Smooth muscle cell of the brain vasculature (primary cell): ENCODE measurements at places on chromosomes 12 and 14.

DNA sequence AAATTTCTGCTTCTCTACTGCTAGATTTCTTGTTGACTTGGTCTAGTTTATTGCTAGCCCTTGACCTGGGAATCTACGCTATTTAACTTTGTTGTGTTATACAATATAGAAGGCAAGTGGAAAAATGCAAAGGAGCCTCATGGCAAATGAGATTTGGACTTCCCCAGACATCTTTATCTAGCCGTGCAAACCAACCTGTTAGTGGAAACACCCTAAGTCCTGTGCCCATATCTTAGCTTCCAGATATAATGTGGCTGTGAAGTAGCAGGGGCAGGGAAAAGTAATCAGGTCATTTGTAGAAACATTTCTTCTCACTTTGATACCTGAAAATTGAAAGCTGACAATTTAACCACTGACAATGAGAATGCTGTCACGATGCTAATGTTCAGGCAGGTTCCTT lies 90.7 kb upstream of the ATP2B1 start:
- no peak for DNase-seq

- DNase-seq, result no peak
Observed at GRCh38 chr12:11730299-11731041, 81.0 kb downstream of the ETV6 start.

GRCh38 chr12:104656921-104657320 lies 200.2 kb downstream of the CHST11 start:
- DNase-seq, result no peak

DNA sequence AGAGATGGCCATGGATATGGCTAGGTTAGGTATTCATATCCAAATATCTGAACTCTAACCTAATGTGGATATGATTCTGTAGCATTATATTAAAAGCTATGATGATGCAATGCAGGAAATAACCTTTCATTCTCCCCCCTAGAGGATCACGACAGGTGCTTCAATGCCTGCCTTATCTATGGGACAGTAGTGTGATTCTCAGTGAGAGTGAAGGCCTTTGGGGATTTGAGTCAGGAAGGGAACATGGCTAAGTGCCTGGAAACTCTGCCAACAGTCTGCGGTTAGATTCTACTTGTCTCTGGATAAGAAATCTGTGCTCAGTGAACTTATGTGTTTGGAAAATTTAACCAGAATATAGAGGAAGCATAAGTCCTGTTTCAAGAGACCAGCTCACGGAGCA lies 81.8 kb downstream of the SLC38A1 start:
- DNase-seq, result no peak

- DNase-seq, result no peak
Observed at GRCh38 chr12:15808652-15809051, 19.5 kb upstream of the EPS8 start.

GRCh38 chr12:50246197-50246865 lies 37.0 kb downstream of the LIMA1 start:
- DNase-seq, result no peak

GRCh38 chr12:120215766-120216735 lies 15.1 kb upstream of the RPLP0 start:
- DNase-seq, result no peak

- no peak for DNase-seq
Observed at GRCh38 chr12:64610079-64610659, at the start of gene RASSF3. Gene RASSF3 (plus strand): TSS chr12:64610495. CDS start chr12:64610633, 138 bp downstream.

DNA sequence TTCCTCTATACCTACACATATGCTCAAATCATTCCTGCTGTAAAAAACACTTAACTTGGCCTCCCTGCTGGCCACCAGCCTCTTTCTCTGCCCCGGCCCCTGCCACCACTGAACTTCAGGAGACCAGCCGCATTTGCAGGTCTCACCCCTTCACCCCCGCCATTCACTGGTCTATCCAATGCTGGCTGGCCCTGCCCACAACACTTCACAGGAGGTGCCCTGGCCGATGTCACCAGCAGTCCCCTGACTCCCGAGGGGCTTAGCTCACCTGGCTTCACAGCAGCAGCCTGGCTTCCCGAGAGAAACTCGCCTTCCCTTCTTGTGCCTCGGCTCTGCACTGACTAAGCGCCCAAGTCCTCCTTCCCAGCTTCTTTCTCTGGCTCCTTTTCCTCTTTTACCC lies 7.5 kb downstream of the AK7 start:
- no peak for DNase-seq

DNA sequence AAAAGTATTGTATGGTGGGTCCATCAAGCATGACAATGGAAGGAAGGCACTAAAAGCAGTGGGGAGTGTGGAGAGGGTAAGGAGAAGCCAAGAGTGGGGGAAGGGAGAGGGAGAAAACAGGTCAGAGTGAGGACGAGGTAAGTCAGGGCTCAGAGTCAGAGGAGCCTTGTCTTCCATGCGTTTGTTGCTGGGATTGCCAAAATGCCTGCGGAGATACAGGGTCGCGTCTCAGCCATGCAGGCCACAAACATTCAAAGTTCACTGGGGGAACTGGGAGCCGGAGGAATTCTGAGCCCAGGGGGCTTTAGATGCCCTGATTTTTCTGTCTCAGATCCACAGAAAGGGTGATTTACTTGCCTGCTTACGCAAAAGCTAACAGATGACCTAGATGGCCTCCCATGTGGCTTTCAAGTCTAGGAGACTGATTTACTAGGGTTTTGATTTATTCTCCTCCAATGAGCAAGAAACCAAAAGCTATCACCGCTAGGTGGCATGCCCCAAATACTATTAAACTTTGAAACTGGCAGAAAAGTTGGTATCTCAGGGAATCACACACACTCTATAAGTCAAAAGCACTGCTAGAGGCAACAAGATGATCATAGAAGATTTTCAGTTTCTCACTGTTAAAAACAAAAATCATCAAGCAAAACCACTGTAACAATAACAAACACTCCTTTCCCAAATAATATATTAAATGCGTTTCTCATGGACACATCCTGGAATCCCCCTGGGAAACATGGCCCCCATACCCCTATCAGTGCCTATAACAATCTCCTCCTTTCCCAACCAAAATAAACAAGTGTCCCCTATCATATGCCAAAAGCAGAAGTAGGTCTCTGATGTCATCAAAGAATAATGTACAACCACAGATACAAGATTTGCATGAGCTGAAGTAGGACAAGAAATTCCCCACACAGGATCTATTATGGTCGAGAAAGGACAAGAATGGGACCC lies 26.6 kb upstream of the MDM1 start:
- peak; percentile 54 for DNase-seq

- DNase-seq, result no peak
Observed at GRCh38 chr12:65300097-65300496, 21.6 kb downstream of the MSRB3 start.

DNA sequence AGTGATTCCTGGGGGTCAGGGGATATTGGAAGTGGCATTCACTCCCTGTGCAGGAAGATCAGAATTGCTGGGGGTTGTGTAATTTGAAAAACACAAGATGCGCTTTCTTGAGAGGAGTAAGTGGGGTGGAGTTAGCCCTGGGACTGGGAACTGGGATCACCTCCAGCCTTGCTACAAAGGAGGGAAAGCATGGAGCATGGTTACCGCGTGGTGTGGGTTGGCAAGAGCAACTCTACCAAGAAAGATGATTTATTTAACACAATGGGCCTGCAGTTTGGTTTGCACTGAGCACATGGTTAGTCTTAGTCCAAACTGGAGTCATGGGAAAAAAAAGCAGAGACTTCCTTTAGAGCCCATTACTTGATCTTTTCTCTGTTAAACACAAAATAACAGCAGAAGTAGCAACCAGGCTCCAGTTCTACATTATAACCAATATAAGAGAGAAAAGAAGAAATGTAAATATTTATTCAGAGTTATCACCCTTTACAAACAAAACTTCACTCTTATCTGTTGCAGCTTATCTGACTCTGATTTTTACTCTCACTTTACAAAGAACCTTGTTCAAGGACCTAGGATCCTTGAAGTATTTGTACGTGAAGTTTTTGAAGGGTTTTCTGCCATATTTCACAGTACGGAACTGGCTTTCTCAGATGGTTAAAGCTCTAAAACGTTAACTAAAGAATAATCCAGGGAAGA lies 2.1 kb upstream of the NIN start:
- DNase-seq, result no peak

- DNase-seq, result no peak
Observed at GRCh38 chr12:100402763-100403162, 45.9 kb downstream of the SLC17A8 start.

DNA sequence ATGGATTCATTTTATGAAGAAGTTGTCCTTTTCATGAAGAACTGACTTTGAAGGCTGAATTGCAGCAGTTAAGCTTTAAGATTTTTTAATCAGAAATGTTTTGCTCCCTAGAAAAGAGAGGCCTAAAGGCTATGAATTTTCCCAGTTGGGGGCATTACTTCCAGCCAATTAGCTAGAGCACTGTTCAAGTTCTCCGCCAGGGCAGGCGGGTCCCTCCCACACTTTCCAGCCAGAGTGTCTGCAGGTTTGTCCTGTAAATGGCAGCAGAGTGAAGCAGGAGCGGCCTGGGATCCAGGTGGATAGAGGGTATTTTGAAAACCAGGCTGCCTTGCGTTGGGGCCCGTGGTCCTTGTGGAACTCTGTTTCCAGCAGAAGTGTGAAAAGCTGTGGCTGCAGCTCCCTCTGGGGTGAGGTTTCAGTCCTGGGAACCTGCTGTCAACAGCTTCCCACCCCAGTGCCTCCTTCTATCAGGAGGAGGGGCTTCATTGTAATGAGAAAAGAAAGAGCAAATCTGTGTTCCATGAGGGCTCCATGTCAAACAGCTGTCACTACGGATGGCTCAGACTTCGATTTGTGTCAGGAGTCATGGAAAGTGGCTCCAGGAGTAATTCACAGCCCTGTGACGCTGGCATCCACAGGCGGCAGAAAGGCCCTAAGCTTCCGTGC lies 210.7 kb upstream of the TMEM132C start:
- DNase-seq, result no peak

DNA sequence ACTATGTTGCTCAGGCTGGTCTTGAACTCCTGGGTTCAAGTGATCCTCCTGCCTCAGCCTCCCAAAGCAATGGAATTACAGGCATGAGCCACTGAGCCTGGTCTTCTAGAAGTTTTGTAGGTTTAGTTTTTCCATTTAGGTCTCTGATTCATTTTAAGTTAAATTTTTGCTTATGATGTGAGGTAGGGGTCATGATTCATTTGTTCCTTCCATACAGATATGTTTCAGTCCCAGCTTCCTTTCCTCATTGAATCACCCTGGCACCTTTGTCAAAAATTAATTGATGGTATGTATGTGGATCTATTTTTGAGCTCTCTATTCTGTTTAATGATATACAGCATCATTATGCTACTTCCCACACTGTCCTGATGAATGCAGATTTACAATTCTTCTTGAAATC lies 25.6 kb upstream of the CABP1 start:
- no peak for DNase-seq

- no peak for DNase-seq
Observed at GRCh38 chr12:14802247-14802646, 1.0 kb downstream of the WBP11 start.
